Esophagus muscularis mucosa (tissue), 4 donors: ENCODE measurements at places on chromosomes 12 and 14. TPM values are rescaled to one million over a fixed set of nuclear protein-coding genes. Genes with fewer than 3 reads are reported as not detected.

- DNase-seq: no peak
These were observed 41.1 kb downstream of the SYNE2 start for GRCh38 chr14:63893701-63894458.

DNA sequence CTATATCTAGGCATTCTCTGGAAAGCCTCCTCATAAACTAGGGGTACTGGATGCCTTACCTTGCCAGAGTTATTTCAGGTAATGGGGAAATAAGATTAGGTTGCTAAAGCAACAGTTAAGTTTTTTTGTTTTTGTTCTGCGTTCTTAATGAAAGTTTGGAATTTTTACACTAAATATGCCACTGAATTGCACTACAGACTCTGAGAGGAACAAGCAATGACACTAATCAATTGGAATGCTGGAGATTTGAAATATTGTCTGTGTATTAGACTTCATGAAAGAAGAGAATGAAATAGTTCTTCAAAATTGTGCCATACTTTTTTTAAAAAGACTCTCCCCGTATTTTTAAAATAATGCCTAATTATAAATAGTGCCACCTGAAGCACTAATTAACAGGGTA, 287.8 kb downstream of the NAV3 start:
- no peak for DNase-seq

DNA sequence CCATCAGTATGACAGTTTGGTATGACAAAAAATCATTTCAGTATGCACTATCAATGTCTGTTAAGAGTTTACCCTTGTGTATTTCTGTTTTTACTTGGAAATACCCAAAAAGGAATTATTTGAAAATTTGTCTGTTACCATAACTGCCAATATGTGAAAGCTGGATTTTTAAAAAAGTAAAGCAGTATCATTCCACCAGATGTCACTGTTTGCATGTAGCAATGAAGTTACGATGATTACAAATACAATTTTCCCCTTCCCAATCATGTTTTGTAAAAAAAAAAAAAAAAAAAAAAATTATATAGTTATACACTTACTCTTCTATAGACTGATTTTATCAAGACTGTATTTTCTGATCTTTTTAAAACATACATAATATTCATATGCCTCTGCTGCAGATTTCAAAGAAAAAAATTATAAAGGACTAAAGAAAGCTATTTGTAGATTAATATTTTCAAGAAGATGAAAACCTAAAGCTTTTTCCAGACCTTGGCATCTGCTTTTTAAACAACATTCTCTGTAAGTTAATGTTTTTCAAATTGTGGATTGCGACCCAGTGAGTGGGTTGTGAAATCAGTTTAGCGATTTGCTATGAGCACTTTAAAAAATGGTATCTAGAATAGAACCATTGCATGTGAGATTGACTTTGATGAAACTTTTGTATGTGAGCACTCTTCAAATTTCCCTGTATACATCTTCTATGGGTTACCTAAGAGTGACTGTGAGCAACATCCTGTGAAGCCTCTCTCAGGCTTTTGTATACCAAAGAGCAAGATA, 114.2 kb downstream of the TTC6 start:
- no peak for DNase-seq

- no peak for DNase-seq
These were observed 247.7 kb downstream of the ATP23 start for GRCh38 chr12:58189030-58189429.

GRCh38 chr12:80178846-80179245, 79.5 kb downstream of the OTOGL start:
- no peak for DNase-seq

GRCh38 chr14:99133636-99134515, 138.1 kb downstream of the BCL11B start:
- DNase-seq: peak; percentile 91

DNA sequence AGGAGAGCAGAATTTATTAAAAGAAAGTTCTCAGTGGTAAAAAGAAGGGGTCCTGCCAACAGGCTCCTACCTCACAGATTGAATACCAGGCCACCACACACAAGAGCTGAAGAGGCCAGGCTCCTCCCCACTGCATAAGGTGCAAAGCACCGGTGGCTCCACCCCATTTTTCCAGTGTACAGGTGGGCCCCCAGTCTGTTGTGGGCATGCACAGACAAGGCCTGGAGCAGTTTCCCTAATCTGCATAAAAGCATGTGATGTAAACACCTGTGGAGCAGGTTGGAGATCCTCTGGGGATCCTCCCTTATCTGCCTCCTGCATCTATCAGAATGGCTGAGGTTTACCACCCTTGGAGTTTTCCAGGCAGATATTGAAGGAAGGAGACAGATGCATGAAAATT, 45.7 kb upstream of the PDZRN4 start:
- DNase-seq: no peak

DNA sequence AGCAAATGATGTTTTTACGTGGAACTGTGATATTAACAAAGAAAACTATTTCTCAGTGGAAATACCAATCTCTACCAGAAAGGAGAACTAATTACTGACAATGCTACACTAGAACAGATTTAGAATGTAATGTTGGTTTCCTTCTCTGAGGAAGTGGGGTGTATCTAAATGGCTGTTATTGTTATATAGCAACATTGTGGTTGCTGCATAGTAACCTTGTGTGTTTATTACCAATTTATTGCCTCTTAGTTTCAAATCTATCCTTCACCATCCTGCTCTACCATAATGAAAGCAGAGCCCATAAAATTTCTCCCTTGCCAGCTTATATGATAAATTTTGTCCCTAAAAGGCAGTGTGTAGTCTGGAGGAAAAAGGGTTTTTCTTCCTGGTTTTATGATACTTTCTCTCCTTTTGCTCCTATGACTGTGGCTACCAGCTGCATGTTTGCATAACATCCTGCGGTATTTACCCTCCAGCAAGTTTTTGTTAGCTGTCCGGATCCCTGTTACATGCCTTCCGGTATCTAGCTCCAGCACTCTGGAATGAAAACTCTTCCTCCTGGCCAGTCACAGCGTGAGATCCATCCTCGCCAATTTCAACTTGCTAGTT, 5.7 kb upstream of the KLRK1 start:
- DNase-seq: no peak

DNA sequence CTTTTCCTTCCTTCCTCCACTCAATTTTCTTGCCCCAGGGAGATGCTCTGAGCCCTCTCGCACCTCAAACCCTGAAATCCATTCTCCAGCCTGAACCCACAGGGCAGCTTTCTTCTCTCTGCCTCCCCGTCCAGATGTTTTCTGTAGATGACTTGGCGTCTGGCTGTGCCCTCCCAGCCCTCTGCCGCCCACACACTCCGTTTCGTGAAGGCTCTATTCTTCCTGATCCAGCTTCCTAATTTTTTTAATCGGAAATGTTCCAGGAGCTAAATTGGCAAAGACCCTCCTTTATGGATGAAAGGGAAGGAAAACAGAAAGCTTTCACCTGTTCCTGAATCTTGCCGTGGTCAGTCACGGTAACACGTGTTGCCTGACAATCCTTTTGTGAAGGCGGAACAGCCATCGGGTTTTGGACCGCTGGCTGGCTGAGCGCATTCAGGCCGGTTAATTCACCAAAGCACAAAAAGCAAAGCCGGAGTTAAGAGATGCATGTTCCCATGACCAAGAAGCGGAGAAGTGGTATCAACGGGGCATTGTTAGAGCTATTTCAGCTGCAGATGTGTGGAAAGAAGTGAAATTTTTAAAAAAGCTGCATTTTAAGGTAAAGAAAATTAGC, 70.2 kb upstream of the FBRSL1 start:
- no peak for DNase-seq

- no peak for DNase-seq
These were observed 3.6 kb upstream of the ARID2 start for GRCh38 chr12:45725631-45726602.

DNA sequence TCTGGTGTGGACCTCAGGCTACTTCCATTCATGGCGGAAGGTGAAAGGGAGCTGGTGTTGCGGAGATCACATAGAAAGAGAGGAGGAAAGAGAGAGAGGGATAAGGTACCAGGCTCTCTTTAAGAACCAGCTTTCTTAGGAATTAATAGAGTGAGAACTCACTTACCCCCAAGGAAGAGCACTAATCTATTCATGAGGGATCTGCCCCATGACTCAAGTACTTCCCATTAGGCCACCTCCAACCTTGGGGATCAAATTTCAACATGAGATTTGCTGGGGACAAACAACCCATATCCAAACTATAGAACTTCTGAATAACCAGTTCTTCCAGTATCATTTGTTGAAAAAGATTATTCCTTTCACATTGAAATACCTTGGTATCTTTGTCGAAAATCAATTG, 34.0 kb upstream of the C2CD5 start:
- no peak for DNase-seq

GRCh38 chr12:132251741-132252490, 77.5 kb downstream of the GALNT9 start:
- DNase-seq: no peak

GRCh38 chr12:15899282-15899870, 11.8 kb upstream of the DERA start:
- no peak for DNase-seq

GRCh38 chr12:4956054-4956453, 46.3 kb downstream of the KCNA1 start:
- no peak for DNase-seq

DNA sequence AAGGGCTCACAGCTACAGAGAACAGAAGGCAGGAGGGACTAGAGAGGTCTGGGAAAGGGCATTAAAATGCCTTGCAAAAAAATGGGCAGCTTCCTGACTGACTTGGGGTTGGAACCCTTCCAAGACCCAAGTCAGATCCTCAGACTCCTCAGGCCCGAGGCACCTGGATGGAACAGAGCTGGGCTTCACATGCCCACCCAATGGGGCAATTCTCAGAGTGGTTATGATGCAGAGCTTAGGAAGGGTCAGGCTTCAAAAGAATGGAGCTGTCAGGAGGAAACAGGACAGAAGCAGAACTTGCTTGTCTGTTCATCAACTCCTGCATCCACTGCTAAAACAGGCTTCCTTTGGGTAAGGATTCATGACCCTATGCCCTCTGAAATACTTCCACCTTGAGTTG, 9.7 kb upstream of the KRT1 start:
- DNase-seq: no peak

- peak; percentile 70 for DNase-seq
These were observed 33.0 kb downstream of the CYP46A1 start for GRCh38 chr14:99716850-99717681.

DNA sequence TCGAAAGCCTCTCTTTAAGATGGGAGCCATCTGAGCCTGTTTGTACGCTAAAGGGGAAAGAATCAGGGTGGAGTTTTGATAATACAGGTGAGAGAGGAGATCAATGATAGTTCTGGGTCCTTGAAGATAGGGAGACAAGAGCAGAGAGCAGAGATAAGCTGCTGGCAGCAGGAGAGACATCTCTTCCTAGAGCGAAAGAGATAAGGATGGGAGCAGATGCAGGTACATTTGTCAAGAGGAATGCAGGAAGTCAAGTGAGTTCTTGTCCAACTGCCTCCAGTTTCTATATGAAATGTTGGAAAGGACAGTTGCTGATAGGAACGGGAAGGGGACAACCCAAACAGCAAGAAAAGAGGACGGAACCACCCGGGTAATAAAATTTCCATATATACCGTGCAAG, 24.7 kb upstream of the HIF1A start:
- DNase-seq: no peak

DNA sequence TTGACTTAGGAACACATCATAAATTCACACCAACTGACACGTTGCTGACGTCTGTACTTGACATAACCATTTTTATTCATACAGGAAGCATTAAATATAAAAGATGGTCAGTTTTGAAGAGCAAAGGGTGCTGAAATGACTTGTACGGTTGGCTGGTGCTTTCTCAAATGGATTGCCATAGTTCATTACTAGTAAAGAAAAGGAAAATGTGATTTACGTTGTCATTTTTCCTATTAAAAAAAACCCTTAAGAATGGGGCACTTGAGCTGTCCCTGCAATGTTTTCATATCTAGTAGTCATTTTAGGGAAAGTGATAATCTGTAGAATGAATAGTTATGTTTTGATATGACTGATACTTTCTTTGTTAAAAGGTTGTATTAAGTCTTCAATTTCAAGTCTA, 22.5 kb upstream of the MANSC4 start:
- DNase-seq: no peak

GRCh38 chr12:26122681-26123481, 2.0 kb downstream of the BHLHE41 start:
- peak; percentile 95 for DNase-seq

GRCh38 chr12:105418229-105418628, 87.7 kb downstream of the C12orf75 start:
- no peak for DNase-seq

GRCh38 chr14:99350751-99351150, 78.8 kb upstream of the BCL11B start:
- DNase-seq: no peak

- no peak for DNase-seq
These were observed 11.4 kb upstream of the BCAT1 start for GRCh38 chr12:24960222-24960855.

Gene HSPA2
- total RNA-seq: 196 TPM

Gene GDF3
- total RNA-seq: 0.40 TPM

Gene SIRT4
- total RNA-seq: 0.66 TPM

Gene ENTPD5
- total RNA-seq: 6.3 TPM

Gene POTEG
- not detected for total RNA-seq

Gene IGFBP6
- total RNA-seq: 811 TPM
